ENCODE measurements at places on chromosomes 5 and 9. TPM values are rescaled to one million over a fixed set of nuclear protein-coding genes. Genes with fewer than 3 reads are reported as not detected.

FRMD3 gene
- polyA plus RNA-seq, result 0.02 TPM

ZNF474 gene
- 0.19 TPM for polyA plus RNA-seq

SLC2A6 gene
- polyA plus RNA-seq, result 8.5 TPM

TIMD4 gene
- not detected for polyA plus RNA-seq

ST8SIA4 gene
- 0.01 TPM for polyA plus RNA-seq

CDKN2B-AS1 gene
- polyA plus RNA-seq, result 1.0 TPM

DOLK gene
- 23.2 TPM for polyA plus RNA-seq

INIP gene
- 11.1 TPM for polyA plus RNA-seq

FCN1 gene
- polyA plus RNA-seq, result not detected

ARID3C gene
- not detected for polyA plus RNA-seq

ADGRD2 gene
- not detected for polyA plus RNA-seq

USP20 gene
- 21.6 TPM for polyA plus RNA-seq

ZFP37 gene
- polyA plus RNA-seq, result 0.84 TPM

RASGRF2 gene
- polyA plus RNA-seq, result 3.0 TPM

ADGRV1 gene
- 0.09 TPM for polyA plus RNA-seq

CTNND2 gene
- polyA plus RNA-seq, result not detected

KIAA0825 gene
- polyA plus RNA-seq, result 0.46 TPM

RPP25L gene
- 27.6 TPM for polyA plus RNA-seq

FRMPD1 gene
- polyA plus RNA-seq, result not detected

TMEM215 gene
- not detected for polyA plus RNA-seq

SPATA31D4 gene
- polyA plus RNA-seq, result not detected

DMRT3 gene
- polyA plus RNA-seq, result not detected

TAF11L10 gene
- not detected for polyA plus RNA-seq

All from IMR-90 (cell line).